Right renal cortex interstitium (tissue), 3 donors: ENCODE measurements at places on chromosomes 3 and 15. TPM values are rescaled to one million over a fixed set of nuclear protein-coding genes. Genes with fewer than 3 reads are reported as not detected.

Gene C3orf20
- polyA plus RNA-seq, result 0.15 TPM

Gene PPP2R3A
- polyA plus RNA-seq, result 26.9 TPM

Gene NDN
- 77.2 TPM for polyA plus RNA-seq

DNA sequence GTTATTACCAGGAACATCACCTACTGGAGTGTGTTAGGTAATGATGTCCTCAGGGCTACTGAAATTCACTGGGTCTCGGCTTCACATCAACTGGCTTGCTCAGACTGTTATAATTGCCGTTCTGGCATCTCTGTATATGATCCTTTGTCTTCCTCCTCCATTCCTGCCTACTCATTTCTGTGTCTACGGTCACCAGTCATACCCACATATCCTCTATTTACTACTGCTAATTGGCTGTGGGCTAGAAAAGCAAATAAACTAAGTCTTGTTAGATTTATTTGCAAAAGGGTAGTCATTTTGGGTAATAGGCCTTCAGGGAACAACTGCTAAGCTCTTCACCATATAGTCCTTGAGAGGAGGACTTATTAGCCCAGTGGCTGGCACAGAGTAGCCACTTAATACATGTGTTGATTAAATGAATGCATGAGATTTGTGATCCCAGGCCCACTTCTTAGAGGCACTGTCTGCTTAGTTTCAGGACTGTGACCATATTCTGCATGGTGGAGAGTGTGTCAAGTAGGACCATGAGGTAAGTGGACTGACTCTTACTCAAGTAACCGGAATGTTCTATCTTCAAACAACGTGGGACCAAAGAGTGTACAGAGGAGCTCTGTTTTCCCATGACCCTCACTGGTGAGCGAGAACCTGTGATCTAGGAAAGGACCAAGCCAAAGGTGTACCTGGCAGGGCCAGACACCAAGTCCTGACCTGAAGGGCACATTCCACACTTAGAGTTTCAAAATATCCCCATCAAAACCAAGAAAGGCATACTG is 13.2 kb downstream of the ZDHHC3 start:
- no peak for DNase-seq

DNA sequence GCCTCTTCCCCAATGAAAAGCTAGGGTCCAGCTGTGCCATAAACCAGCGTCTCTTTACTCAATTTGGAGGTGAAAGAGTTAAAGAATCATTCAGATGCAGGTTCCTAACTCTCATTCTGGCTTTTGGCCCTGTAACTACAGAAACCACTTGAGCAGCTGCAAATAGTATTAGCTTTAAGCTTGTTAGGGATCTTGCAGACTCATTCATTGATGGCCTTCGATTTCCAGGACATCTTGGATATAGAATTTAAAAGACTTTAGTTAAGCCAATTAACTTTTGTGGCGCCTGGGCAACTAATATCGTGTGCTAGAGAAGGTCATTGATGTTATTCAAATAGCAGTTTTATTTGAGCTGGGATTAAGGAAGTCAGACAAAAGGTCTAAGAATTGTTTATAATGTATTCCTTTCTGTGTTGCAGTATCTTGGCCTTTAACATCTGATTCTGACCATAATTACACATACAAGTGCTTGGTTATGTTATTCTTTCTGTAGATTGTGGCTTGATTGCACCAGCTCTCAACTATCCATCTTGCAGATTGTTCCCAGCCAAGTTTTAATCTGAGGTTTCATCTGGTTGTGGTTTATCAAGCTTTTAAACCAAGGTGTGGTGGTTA is 185.3 kb downstream of the CACNA2D3 start:
- no peak for DNase-seq
